Suprapubic skin (tissue), 4 donors: ENCODE measurements at places on chromosomes 16 and 17. TPM values are rescaled to one million over a fixed set of nuclear protein-coding genes. Genes with fewer than 3 reads are reported as not detected.

GRCh38 chr17:13545941-13546340, 55.8 kb downstream of the HS3ST3A1 start:
- DNase-seq = no peak

The KRTAP4-6 gene
- 45.0 TPM for total RNA-seq

- DNase-seq = no peak
Measured at GRCh38 chr17:3985846-3986245, 21.6 kb upstream of the ATP2A3 start.

DNA sequence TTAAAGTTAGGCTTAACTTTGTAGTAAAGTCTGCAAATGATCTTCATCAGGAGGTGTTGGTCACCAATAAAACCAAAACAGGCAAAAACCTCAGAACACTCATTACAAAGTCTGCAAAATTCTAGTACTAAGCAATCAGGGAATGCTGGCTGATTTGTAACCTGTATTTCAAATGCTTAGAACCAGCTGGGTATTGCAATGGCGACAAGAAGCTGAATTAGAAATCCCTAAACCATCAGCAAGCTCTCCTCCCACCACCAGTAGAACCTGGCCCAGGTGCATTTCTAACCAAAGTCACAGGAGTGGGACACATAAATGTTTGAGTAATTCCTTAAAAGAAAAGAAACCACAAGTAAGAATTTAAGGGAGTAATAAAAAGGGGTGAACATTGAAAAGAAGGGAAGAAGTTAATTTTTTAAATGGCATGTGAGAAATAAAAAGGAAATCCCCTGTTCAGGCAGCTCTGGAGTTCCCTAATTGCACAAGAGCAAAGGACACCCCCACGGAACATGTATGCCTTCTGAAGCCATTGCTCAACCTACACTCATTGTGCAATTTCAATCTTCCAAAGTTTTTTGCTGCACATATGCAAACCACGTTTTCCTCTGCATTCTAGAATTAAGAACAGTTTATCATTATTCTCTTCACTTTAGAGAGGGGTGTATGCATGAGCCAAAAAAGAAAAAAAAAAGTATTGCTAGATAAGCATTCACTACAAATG, 102.9 kb downstream of the HIC1 start:
- no peak for DNase-seq

DNA sequence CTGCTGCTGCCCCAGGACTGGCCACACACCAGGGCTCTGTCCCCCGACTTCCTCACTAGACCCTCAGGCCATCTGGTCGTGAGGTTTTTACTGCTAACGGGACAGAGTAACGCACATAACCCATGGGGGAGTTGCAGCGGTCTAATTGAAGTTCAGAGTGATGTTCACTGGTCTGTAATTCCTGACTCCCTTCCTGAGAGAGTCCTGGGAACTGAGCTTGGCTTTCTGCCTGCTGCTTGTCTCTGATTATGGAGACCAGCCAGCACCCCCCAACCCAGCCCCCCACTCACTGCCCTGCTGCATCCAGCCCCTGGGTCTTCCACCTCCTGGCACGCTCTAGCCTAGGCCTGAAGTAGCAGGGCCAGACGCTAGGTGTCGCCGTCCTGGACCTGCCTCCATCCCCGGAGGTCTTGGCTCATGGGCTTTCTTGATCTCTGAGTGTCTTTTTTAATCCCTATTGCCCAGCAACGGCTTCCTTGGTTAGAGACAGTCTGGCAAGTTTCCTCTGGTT, 192.9 kb downstream of the CCDC182 start:
- DNase-seq = no peak

The TBC1D3D gene
- not detected for total RNA-seq

- DNase-seq = peak; percentile 62
Measured at GRCh38 chr17:77735081-77735565, 223.4 kb upstream of the TNRC6C start.

The TMEM107 gene
- total RNA-seq = 21.4 TPM

GRCh38 chr17:81499601-81499970, 13.0 kb downstream of the ACTG1 start:
- no peak for DNase-seq

The CDRT15 gene
- not detected for total RNA-seq

GRCh38 chr17:66776999-66777688, 57.8 kb upstream of the CACNG5 start:
- peak; percentile 20 for DNase-seq

GRCh38 chr16:58333985-58334384, 39.2 kb upstream of the PRSS54 start:
- DNase-seq = no peak

DNA sequence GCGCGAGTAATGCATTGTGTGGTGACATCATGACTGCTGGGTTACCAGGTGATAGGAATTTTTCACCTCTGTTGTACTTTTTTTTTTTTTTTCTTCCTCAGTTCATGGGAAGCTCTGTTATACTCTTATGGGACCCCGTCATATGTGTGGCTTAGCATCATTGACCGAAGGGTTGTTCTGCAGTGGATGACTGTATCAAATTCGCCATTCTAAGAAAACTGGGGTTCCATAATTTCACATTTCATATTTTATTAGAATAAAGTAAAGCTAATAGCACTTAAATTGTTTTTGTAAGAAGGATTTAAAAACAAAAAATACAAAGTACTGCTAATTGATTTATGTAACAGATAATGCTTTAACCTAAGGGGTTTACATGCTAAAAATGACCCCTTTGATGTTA, 32.0 kb upstream of the MRC2 start:
- DNase-seq = no peak

GRCh38 chr17:38667099-38667786, 7.5 kb downstream of the EPOP start:
- DNase-seq = peak; percentile 67

DNA sequence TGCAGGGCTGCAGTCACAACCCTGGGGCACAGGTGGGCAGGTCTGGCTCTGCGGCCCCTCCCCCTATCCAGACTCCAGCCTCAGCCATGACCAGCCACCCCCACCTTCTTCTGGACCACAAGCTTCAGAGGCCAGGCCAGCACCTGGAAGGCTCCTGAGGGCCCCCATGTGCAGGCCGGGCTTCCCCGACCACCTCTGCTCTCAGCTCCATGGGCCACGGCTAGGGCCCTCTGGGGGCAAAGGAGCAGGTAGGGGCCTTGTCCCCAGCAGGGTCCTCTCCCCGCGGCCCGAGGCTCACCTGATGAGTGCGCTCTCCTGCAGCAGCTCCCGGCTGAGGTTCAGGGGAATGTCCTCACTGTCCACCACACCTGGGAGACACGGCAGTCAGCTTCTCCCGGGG, 16.9 kb downstream of the DNASE1 start:
- DNase-seq = no peak

DNA sequence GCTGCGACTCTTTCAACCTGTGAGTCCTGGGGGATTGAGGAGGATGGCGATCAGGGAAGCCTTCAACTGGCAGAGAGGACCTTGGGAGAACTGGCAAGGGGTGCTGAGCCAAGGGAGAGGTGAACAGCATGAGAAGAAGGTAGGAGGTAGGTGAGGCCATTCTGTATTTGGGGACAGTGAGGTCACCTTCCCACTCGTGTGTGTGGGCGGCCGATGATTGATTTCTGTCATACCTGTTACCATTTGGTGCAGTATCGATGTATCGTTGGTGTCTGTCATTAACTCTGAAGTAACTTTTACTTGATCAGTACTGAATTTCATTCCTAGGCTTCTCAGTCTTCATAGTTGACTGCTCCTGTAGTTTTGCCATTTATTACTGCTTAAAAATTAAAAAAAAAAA, 3.8 kb downstream of the ARSG start:
- no peak for DNase-seq

DNA sequence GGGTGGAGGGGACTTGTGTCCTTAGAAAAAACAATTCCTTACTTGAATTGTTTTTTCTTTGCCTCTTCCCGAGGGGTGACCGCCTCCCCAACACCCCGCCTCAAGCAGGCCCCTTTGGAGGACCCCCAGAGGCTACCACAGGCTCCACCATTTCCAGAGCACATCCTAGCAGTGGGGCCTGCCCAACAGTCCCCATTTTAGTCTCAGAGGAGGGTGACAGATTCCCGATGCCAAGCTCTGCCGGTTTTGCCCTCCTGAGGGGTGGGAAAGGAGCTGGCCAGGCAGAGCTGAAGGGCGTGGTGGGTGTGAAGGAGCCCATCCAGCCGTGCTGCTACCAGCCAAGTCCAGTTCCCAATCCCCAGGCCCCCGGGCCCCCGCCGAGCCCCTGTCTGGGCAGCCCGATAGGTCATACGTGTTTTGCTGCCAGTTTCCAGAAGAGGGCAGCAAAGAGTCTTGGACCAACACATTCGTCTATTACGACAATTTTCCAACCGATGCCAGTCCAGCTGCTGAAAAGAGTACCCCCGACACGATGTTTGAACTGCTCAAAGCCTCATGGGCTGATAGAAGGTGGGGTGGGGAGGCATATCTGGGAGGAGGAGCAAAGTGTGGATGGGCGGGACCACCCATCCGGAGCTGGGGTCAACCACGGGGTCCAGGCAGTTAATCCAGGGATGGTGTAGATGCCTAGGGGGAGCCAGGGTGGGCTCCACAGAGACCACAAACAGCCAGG, 18.8 kb upstream of the GAA start:
- DNase-seq = no peak

The USP43 gene
- total RNA-seq = 4.2 TPM

DNA sequence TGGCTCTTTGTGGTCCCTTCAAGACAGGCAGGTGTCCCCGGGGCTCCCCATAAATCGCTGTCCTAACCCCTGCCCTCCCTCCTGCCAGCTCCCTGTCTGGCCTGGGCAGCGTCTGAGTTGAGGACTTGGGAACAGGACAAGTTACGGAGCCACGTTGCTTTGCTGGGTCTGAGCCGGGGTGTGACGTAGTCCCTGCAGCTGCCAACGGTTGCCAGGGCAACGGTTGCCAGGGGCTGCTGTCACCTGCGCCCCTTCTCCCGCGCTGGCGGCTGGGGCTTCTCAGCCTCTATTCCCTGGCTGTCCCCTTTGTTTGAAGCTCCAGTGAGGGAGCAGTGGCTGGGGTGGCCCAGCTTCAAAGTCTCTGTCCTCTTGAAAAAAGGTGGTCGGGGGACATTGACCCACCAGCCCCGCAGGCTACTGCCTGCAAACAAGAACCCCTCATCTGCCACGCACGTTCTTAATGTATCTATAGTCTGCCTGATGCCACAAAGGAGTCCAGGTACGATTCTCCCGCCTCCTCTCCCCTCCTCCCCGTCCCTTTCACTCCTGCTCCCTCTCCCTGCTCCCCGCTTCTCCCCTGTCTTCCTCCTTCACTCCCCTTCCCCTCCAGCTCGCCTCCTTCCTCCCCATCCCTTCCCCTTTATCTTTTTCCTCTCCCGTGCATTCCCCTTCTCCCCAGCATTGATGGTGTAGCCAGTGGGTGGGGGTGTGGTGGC, 10.9 kb downstream of the ADGRG1 start:
- no peak for DNase-seq

The GINS3 gene
- 2.6 TPM for total RNA-seq

The CTRB1 gene
- not detected for total RNA-seq

The MYH1 gene
- not detected for total RNA-seq

DNA sequence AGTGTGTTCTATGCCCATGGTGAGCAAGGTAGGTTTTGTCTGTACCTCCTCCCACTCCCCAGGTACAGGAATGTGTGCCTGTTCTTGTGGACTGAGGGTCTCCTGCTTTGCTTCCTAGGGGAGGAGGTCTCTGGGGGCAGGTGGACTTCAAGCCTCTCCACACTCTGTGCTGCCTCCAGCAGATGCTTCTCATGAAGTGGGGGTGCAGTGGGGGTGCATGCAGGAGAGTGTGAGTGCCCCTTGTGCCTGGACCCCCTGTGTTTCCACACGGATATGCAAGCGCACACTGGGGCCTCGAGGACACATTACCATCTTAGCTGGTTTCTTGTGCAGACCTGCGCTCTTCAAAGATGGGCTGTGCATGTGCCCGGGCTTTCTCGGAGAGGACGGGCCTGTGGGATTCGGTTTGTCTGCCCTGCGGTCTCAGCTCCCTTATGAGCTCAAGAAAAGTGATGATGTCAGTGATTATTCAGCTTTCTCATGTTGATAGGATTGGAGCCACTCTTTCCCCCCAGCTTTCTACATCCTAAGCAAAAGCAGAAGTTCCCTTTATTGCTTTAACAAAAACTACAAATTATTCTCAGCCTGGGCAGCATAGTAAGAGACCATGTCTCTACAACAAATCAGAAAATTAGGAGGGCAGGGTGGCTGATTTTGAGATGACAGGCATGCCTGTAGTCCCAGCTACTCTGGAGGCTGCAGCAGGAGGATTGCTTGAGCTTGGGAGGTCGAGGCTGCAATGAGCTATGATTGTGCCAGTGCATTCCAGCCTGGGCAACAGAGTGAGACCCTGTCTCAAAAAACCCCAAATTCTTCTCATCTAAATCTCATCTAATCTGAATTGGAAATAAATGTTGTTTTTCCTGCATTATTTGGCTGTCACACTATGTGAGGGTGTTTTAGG, 86.8 kb downstream of the RPTOR start:
- DNase-seq = no peak

The TMEM100 gene
- 2.9 TPM for total RNA-seq

DNA sequence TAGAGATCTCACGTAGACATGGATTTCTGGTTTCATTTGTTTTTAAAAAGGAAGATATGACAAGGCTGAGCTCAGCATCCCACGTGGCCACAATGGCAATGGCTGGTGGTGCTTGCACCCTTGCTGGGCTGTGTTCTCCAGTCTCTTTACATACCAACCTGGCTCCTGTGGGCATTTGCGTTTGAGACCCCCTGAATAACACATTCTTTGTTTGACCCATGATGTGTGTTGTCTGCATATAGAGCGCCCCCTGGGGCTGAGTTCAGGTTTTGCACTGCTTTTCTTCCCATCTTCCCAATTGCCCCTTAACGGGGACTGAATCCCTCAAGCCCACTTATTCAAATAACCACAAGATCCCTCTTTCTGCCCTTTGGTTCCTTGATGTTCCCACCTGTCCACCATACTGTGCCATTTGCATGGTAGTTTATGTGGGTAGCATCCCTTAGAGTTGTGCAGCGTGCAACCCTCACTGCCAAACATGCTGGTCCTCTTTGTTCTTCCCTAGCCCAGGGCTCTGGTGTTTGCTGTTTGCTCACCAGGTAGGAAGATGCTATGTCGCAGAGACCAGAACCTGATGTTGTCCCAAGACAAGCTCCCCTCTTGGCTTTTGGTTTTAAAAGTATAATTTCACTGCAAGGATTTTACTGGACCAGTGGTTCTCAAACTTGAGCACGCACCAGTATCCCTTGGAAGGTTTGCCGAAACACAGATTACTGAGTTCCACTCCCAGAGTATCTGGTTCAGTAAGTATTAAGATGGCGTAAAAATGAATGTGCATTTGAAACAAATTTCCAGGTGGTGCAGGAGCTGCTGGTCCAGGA, 38.5 kb upstream of the NKD1 start:
- DNase-seq = no peak

DNA sequence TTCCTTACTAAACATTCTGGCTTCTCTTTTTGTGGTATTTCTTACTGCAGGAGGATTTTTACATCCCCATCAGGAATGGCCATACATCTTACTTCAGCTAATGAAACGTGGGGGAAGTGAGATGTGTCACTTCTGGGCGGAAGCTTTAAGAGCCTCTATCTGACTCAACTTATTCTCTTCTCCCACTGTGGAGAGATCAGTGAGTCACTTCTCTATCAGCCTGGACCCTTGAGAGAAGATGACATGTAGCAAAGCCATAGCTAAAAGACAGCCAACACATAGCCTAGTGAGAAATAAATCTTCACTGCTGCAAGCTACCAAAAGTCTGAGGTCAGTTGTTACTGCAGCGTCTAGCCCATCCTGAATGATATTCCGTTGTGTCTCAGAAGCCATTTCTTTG, 1066.7 kb upstream of the RBFOX1 start:
- no peak for DNase-seq
